Left renal cortex interstitium (tissue), 4 donors: ENCODE measurements at places on chromosomes 7 and 10. TPM values are rescaled to one million over a fixed set of nuclear protein-coding genes. Genes with fewer than 3 reads are reported as not detected.

GRCh38 chr10:11162828-11163599 lies 145.3 kb downstream of the CELF2 start:
- DNase-seq, result no peak

GRCh38 chr7:112459645-112460044 lies 9.4 kb downstream of the IFRD1 start:
- no peak for DNase-seq

- DNase-seq, result no peak
Observed at GRCh38 chr7:100021297-100021696, 5.9 kb downstream of the ZKSCAN1 start.

- DNase-seq, result no peak
Observed at GRCh38 chr10:68184546-68184945, 47.4 kb downstream of the ATOH7 start.

- DNase-seq, result no peak
Observed at GRCh38 chr10:71236286-71236685, 23.9 kb downstream of the UNC5B start.

DNA sequence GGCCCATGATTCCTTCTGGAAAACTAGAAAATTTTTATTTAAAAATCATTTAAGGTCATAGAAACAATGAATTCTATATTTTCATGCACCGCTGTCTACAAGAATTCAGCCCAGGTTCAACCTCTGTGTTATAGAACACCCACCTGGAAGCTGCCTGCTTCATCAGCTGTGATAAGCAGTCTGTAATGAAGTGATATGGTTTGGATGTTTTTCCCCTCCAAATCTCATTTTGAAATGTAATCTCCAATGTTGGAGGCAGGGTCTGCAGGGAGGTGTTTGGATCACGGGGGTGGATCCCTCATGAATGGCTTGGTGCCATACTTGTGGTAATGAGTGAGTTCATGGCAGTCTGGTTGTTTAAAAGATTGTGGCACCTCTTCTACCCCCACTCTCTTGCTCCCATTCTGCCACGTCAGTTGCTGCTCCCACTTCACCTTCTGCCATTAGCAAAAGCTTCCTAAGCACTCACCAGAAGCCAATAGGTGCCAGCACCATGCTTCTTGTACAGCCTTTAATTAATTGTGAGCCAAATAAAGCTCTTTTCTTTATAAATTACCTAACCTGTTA lies 55.6 kb downstream of the MRPL32 start:
- DNase-seq, result no peak

DNA sequence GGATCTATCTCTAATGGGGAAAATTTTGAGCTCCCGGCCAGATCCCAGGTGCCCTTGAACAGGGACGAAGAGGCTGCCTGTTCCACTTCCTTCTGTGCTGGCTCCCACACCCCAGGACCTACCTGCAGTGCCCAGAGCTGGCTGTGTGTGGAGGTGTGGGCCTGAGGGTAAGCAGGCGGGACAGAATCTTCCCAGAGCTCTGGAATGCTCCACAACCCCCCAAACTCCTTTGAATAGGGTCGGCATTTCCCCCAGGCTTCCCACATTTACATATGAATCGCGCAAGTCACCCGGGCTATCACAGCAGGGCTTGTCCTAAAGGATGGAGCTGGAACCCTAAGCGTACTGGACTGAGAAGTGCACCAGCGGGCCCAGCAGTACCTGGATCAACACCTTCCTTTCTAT lies 95.9 kb downstream of the DNMBP start:
- no peak for DNase-seq

DNA sequence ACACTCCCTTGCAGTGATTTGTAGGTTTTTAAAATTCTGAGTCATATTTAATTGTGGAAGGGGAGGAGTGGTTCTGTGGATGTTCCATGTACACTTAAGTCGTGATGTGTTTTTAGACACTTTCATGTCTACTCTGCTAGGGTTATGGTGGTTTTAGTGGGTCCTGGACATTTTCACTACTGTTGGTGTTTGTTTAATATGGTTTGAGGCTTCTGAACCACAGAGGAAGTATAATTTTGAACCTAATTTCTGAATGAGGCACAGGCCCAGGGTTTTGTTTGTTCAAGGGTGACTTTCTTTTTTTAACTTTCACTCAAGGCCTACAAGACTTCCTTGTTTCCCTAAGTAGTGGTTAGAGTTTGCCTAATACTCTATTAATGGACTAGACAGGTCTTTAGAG lies 13.3 kb downstream of the SLC26A5 start:
- DNase-seq, result no peak

DNA sequence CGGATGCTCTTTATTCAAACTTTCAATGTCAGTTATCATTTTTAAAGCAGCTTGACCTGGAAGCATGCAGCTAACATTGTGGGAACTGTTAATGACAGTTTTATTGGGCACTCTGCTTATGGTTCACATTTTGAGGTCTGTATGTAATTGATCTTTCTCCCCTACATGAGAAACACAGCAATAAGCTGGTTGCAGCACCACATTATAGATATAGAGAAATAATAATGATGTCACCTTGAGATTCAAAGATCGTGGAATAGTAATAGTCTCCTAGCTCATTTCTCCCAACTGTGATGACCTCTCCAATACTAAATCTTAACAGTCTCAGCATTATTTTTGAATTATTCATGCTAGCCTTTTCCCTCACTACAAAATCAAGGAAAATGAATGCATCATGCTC lies 22.7 kb upstream of the MGMT start:
- no peak for DNase-seq

DNA sequence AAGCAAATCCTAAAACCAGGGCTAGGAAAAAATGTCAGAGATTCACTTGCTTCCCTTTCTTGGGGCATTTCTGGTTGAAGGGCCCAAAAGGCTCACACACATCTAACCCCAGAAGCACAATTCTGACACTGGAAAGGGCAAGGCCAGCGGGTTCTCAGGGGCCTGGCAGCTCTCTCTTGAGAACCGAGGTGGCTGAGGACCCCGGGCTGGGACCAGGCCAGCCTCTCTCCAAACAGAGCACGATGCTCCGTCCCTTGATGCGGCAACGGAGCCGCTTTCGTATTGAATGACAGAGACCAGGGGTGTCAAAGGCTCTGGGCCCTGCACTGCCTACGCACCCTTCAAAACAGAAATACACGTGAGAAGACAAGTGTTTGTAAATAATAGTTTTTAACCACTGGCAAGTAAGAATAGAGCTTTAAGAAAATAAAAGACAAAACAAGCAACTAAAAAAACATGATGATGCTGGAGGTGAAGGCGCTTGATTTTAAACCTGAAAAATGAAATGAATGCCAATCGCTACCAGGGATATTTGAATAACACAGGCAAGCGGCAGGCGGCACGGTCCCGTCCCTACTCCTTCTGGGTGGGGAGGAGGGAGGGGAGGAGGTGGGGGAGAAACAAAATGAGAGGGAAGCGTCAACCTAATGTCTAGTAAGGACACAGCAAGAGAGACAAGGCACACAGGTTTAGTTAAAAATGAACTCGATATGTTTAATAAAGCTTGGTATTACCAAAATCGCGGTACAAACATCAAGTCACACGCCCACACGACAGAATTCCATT lies 68.0 kb downstream of the SLC29A4 start:
- DNase-seq, result no peak

DNA sequence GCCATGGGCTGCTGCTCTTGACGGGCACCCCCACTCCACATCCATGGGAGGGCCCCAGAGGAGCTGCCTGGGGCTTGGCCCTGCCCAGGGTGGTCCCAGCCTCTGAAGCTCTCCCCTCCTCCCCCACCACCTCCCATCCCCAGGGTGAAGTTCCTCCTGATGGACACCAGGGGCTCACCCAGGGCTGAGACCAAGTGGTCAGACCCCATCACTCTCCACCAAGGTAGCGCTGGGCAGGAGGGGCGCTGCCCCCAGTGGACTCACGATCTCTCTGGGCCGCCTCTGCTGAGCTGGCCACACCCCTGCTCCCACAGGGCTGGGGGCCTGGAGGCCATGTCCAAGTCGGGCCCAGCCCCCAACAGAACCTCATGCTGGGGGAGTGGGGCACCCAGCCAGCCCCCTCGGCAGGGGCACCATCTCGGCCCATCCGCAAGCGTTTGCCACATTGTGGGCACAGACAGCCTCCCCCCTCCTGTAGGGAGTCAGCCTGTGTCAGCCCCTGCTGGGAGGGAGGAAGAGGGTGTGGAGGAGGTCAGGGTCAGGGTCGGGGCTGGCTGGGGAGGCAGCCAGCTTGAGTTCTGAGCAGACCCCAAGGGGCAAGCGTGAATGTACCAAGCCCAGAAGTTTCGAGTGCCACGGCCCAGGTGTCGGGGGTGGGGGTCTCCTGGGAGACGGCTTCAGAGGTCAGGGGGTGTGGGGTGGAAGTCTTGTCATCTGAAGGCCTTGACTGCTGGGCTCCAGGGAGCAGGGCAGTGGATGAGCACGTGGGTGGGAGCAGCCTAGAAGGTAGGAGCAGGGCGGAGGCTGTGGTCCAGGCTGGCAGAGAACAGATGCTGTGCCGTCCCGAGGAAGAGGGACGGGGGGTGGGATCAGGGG lies 2.8 kb downstream of the UPK3B start:
- DNase-seq, result no peak

GRCh38 chr10:21531164-21531563 lies 2.9 kb upstream of the MLLT10 start:
- DNase-seq, result no peak

DNA sequence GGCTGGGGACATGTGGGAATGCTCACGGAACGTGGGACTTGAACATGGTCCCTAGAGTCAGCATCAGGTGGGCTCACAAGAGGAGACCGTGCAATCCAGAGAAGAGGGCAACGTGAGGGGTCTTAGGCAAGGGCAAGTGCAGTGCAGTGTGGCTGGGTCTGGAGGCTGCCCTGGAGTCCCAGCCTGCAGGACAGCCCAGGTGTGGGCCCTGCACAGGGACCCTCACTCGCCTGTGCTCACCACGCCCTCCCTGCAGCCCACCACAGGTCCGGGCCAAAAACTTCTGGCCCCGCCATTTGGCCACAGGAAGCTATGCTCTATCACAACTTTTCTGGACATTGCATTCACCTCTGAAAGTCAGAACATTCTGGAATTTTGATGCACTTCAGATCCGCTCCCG lies 133.5 kb downstream of the PAXIP1 start:
- DNase-seq, result no peak

GRCh38 chr10:59873896-59874295 lies 32.5 kb downstream of the CCDC6 start:
- DNase-seq, result no peak

- no peak for DNase-seq
Observed at GRCh38 chr10:3265088-3265487, 92.5 kb upstream of the PITRM1 start.

DNA sequence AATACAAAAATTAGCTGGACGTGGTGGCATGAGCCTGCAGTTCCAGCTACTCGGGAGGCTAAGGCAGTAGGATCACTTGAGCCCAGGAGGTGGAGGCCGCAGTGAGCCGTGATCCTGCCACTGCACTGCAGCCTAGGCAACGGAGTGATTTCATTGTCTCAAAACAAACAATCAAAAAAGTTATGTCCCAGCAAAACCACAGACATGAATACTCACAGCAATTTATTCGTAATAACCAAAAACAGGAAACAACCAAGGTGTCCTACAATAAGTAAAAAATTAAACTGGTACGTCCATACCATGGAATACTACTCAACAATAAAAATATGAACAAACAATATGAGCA lies 11.6 kb upstream of the CYTH3 start:
- no peak for DNase-seq

- no peak for DNase-seq
Observed at GRCh38 chr10:9602998-9603397, 1414.7 kb upstream of the CELF2 start.

GRCh38 chr7:46385662-46386309 lies 464.7 kb upstream of the IGFBP3 start:
- no peak for DNase-seq

GRCh38 chr10:84432891-84433290 lies 104.5 kb downstream of the CCSER2 start:
- DNase-seq, result no peak

DNA sequence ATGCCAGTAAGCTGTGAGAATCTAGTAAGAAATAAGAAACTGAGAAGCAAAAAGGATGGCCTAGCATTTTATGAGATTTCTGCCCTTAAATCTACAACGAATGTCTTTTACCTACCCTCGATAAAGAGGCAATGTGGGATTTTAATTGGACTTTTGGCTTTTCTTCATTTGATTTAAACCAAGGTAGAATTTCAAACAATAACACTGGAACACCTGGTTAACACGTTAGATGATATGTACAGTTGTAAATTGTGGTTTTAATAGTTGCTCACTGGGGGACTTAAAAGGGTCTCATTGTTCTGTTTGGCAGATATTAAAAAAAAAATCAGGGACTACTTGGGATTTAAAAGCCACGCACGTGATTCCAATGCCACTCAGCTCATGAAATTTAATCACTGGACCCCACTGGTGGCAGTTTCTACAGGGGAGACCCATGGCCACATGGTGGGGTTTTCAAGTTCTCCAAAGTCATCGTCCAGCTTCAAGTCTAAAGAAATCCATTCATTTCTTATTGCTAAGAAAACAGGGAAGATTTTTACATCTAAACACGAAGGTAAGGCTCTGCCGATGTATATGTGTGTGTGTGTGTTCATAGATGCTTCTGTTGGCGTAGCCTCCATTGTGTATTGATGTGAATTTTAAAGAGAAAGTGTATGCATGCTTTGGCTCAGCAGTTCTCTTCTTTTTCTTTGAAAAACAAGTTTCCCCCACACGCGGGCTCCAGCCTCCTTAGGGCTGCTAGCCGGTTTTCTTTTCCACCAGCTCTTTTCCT lies 588.6 kb upstream of the MKI67 start:
- DNase-seq, result no peak

DNA sequence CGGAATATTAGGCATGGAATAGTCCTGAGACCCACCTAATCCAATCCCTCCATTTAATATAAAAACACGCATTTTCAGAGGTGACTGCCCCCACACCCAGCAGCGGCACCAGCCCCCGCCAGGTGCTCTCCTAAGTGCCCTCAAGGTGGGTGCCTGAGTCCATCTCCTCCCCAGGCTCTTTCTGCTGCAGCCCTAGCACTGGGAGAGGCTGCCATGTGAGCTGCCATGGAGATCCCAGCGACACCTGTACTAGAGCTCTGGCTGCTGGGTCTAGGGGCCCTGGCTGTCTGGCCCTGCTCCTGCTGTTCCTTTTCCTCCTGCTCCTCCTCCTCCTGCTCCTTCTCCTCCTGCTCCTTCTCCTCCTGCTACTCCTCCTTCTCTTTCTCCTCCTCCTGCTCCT lies 191.1 kb upstream of the BMPER start:
- DNase-seq, result no peak

GRCh38 chr7:5198741-5199140 lies 8.7 kb downstream of the WIPI2 start:
- DNase-seq, result no peak

The PNLIPRP3 gene
- polyA plus RNA-seq, result not detected

The SMKR1 gene
- 2.9 TPM for polyA plus RNA-seq

The HOXA7 gene
- polyA plus RNA-seq, result 28.6 TPM

The MNX1 gene
- polyA plus RNA-seq, result 0.14 TPM

The MOGAT3 gene
- 0.27 TPM for polyA plus RNA-seq

The UTF1 gene
- not detected for polyA plus RNA-seq

The CCDC172 gene
- polyA plus RNA-seq, result not detected

The RELN gene
- 9.7 TPM for polyA plus RNA-seq

The GATA3 gene
- 123 TPM for polyA plus RNA-seq

The GBX1 gene
- polyA plus RNA-seq, result 0.17 TPM

The TACC2 gene
- polyA plus RNA-seq, result 53.8 TPM

The OIT3 gene
- 3.9 TPM for polyA plus RNA-seq

The SFTPA2 gene
- polyA plus RNA-seq, result not detected

The NODAL gene
- polyA plus RNA-seq, result 0.61 TPM

The C10orf143 gene
- polyA plus RNA-seq, result 6.1 TPM
